ENCODE measurements at places on chromosomes 1 and 21.

DNA sequence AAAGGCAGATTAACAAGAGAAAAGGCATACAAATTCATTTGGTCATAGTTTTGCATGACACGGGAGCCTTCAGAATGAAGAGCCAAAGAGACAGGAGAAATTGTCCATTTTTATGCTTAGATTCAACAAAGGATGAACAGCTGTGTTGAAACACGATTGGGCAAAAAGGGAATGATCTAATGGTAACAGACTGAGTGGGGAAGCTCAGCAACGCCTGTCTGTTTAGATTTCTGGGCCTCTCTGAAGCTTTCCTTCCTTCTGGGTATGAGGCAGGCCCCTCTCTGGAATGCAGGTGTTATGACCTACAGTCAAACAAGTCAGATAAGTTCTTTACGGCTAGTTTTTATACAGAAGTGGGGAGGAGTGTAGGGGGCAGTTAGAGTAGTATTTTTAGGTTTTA lies 154.6 kb downstream of the RGS7 start:
- peak; percentile 54 for DNase-seq

GRCh38 chr1:66383168-66383567 lies 150.8 kb upstream of the SGIP1 start:
- DNase-seq = no peak

GRCh38 chr1:154182344-154183045 lies 9.4 kb downstream of the TPM3 start:
- DNase-seq = peak; percentile 85

DNA sequence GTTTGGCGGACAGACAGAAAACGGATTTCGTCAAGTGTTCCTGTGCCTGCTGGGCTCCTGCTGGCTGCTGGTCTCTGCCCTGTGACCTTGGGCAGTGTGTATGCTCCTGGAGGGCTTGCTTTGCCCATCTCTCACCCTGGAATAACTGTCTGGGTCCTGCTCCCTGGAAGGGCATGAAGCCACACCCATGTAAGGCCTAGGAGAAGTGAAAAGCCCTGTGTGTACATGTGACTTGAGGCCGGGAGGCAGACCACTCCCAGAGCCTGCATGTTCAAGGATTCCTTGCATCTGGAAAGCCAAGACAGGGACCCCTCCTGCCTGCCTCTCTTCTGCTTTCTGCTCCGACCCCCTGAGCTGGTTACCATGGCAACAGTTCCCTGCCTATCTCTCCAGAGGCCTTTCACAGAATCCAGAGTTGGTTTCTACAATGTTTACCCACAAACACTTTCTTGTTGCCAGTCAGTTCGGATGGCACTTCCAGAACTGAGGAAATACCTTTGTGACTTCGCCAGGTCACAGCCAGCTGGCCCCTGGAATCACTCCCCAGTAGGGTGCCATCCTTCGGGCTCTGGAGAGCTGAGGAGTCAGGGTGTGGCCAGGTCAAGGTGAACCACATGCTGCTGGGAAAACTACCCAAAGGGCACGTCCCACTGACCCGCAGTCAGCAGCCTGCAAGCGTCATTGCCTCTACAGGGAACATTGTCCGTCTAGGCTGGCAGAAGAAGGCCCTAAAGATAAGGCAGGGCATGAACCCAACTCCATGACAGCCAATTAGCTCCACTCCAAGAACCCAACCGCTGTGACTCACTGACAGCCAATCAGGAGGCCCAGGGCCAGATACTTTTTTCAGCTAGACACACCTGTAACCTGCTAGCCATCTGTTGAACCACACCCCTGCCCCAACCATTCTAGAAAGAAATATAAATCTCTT lies 14.7 kb upstream of the GPR37L1 start:
- peak; percentile 64 for DNase-seq

GRCh38 chr1:99843760-99844159 lies 6.4 kb upstream of the AGL start:
- DNase-seq = no peak

DNA sequence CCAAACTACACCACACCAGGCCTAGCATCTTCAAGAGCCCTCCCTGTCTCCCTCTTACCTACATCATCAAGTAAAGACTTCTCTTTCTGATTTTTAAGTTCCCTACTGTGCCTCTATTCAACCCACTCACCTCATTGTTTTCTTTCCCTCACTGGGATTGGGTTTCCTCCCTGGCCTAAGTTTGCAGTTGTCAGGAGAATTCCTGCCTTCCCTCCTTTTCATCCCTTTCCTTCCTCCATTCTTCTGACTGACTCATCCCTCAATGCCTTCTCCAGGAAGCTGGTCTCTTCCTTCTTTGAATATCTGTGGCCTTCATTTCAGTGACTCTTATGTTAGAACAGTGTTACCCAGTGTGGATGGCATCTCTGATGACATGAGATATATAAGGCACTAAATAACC lies 139.9 kb upstream of the KIAA0040 start:
- DNase-seq = no peak

GRCh38 chr1:80893115-80893514 lies 907.6 kb upstream of the ADGRL2 start:
- DNase-seq = no peak

GRCh38 chr1:219808790-219809189 lies 119.6 kb downstream of the SLC30A10 start:
- no peak for DNase-seq

DNA sequence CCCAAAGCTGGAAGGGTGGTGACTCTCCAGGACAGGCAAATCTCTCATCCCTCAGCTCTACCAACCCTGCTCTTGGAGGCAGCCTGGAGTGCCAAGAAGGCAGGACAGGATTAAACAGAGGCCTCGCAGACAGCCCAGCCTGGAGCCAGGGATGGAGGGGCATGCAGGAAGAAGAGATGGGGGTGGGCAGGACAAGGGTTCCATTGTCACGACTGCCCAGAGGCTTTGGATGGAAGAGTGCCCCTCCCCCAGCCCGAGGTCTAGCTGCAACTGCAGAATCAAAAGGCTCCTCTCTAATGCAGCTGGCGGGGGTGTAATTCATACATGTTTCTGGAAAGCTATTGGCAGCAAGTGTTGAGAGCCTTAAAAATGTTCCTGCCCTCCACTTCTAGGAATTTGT lies 8.8 kb downstream of the RAB7B start:
- no peak for DNase-seq

DNA sequence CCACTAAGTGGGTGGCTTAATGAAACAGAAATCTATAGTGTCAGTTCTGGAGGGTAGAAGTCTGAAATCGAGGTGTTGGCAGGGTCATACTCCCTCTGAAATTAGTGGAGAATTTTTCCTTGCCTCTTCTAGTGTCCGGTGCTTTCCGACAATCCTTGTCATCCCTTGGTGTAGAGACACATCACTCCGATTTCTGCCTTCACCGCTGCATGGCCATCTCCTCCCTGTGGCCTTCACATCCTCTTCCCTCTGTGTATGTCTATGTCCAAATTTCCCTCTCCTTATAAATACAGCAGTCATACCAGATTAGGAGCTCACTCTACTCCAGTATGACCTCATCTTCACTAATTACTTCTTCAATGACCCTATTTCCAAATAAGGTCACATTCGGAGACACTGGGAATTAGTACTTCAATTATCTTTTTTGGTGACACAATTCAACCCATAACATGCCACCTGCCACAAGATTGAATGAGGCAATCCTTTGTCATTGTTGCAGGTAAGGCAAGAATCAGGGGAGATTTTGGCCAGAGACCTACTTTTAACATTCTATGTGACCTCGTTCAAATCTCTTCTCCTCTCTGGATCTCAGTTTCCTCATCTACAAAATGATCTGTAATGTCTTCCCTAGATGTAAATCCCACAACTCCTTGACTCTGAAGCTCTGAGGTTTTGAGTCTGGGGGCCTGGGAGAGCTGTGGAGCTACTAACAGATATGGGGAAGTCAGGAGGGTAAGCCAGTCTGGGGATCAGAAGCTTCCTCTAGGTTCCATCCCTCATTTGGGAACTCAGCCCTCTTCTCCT lies 16.1 kb downstream of the NAV1 start:
- DNase-seq = no peak

GRCh38 chr1:15191770-15192169 lies 38.2 kb downstream of the TMEM51 start:
- DNase-seq = no peak

DNA sequence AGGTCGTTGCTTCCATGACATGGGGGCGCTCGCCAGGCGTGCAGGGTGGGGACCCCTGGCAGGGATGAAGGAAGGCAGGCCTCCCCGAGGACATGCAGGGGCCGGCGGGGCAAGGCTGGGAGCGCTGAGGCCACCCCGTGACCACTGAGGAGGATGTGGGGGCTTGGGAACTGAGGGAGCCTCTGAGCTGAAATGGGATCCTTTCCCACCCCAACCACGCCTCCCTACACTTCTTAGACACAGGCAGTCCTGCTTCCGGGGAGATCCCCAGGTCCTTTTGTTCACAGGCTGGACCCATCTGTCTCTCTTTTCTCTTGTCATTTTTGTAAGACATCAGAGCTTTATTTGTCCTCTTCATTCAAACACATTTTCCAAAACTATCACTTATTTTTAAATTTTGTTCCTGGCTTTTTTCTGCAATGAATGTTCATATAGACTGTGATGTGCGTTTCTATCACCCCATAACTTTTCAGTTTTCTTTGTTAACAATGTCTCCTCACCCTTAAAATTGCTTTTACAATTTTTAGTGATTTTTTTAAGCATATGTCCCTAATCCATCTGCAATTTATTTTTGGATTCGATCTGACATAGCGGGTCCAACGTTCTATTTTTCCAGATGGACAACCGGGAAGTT lies 156.7 kb upstream of the BACE2 start:
- no peak for DNase-seq

DNA sequence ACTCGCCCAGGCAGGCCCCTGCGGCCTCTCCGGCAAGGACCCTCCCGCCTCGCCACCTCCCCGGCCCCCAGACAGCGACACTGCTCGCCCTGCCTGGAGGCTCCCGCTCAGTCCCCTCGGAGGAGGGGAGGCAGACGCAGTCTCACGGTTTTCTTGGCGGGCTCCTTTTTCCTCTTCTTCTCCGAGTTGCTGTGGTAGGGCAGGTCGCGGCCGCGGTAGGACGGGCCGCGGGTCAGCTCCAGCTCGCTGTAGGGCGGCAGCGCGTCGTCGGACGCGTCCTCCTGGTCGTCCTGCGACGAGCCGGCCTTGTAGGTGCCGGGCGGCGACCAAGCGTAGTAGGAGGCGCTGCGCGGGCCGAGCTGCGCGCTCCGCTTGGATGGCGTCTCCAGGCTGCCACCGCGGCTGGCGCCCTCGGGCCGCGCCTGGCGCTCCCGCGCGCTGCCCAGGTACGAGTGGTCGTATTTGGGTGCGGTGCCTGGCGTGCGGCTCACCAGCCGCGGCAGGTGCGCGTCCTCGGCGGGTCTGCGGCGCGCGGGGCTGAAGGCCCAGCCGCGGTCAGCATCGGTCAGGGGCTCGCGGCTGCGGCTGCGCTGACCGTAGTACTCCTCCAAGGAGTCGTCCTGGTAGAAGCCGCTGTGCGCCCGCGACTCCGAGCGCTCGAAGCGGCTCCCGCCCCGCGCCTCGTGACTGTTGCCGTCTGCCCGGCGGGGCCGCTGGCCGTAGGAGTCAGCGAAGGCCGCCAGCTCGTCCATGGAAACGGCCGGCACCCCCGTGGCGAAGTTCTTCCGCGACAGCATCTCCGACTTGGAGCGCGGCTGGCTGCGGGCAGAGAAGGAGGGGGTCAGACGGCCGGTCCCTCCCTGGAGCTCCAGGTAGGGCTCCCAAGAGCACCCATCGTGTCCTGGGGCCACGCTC lies 44.8 kb upstream of the TADA1 start:
- no peak for DNase-seq

- DNase-seq = no peak
Observed at GRCh38 chr1:47474278-47475193, 36.7 kb downstream of the FOXD2 start.

DNA sequence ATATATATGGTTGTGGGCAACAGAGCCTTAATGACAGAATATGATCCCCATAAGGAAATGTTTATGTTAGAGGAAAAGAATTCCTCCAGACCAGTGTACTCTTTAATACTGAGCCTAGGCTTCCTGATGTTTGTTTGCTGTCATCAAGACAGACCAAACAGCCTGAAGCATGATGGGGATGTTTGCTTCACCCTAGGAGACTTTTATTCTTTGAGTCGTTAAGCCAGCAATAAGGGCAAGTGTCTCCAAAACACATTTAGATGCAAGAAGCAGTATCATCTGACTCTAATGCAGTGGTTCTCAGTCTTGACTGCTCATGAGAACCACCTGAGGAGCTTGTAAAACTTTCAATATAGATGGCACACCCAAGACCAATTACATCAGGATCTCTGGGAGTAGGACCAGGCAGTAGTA lies 33.1 kb downstream of the UBE2U start:
- no peak for DNase-seq

GRCh38 chr1:46681333-46682034 lies 9.8 kb downstream of the TEX38 start:
- no peak for DNase-seq

- DNase-seq = no peak
Observed at GRCh38 chr1:215160351-215160750, 77.8 kb downstream of the KCNK2 start.

- DNase-seq = no peak
Observed at GRCh38 chr1:62774006-62774405, 9.9 kb upstream of the ATG4C start.

GRCh38 chr1:204736836-204737235 lies 51.3 kb upstream of the LRRN2 start:
- no peak for DNase-seq

DNA sequence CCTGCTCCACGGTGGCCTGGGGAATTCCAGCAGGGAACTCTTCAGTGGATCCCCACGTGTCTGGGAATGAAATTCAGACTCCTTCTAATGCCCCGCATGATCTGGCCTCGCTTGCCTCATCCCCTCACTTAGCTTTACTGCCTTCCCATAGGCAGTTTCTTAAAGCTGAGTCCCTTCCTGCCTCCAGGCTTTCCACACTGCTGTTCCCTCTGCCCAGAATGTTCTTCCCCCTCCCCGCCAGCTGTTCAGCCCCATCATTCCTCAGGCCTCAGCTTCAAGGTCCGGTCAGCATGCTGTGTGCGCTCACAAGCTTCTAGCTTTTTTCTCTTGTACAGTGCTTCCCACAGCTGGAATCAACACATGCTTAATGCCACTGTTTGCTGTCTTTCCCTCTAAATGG lies 54.9 kb upstream of the WASF2 start:
- DNase-seq = no peak

DNA sequence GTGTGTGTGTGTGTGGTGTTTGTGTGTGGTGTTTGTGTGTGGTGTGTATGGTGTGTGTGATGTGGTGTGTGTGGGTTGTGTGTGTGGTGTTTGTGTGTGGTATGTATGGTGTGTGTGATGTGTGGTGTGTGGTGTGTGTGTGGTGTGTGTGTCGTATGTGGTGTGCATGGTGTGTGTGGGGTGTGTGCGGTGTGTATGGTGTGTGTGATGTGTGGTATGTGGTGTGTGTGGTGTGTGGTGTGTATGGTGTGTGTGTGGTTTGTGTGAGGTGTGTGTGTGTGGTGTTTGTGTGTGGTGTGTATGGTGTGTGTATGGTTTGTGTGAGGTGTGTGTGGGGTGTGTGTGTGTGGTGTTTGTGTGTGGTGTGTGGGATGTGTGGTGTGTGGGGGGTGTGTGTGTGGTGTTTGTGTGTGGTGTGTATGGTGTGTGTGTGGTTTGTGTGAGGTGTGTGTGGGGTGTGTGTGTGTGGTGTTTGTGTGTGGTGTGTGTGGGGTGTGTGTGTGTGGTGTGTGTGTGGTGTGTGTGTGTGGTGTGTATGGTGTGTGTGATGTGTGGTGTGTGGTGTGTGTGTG lies 106.2 kb upstream of the ADAR start:
- no peak for DNase-seq

Measured in HT-29 (cell line).